Activated naive CD8-positive, alpha-beta T cell treated with anti-CD3 and anti-CD28 coated beads for 36 hours (primary cell): ENCODE measurements at places on chromosomes 4 and X. TPM values are rescaled to one million over a fixed set of nuclear protein-coding genes. Genes with fewer than 3 reads are reported as not detected.

The MSANTD1 gene
- 0.24 TPM for total RNA-seq

The PPP4R3C gene
- total RNA-seq: not detected

The KCNIP4 gene
- not detected for total RNA-seq

The OPRPN gene
- not detected for total RNA-seq

The SEC24B gene
- total RNA-seq: 22.9 TPM

The PROM1 gene
- 0.56 TPM for total RNA-seq

The CFAP97 gene
- total RNA-seq: 49.3 TPM
